ENCODE measurements at places on chromosomes 1 and 21. TPM values are rescaled to one million over a fixed set of nuclear protein-coding genes. Genes with fewer than 3 reads are reported as not detected.

Gene SLC16A4
- 7.2 TPM for polyA plus RNA-seq

Gene ARHGEF16
- polyA plus RNA-seq: 6.9 TPM

Gene ZNF362
- 67.3 TPM for polyA plus RNA-seq

Gene S100B
- 3.8 TPM for polyA plus RNA-seq

Gene TMOD4
- polyA plus RNA-seq: 3.1 TPM

Gene LHX8
- not detected for polyA plus RNA-seq

DNA sequence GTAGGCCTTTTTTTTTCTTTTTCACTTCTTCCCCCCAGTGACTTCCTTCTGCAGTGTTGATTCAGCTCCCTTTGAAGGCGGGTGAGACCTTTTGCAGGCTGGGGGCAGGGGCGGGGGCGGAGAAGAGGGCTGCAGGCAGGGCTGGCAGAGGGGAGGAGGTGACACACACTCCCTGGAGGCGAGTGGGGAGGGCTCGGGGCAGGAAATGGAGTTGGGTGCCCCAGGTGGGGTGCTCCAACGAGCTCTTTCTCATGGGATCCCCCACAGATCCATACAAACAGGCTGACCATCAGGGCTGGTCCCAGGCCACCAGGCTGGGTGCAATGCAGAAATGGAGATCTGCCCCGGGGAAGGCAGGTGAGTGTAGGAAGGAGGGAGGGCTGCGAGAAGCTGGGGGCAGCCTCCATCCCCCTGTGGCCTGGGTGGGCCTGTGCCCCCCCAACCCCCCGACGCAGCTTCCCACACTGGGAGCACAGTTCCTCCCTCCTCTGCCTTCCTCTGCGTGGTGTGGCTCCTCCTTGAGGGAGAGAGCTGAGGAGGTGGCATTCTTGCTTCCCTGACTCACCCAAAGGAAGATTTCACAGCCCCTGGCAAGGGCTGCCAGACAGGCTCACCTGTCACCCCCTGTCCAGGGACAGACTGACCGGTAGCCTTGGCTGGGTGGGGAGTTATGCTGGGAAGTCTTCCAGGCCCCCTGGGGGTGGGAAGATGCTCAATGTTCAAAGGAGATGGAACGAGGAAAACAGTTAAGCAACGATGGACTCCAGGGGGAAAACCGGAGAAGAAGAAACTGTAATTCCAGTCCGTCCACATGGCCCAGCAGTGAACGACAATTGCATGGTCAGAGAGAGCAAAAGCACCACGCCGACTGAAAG lies 7.1 kb upstream of the ITGB2 start:
- DNase-seq: no peak

DNA sequence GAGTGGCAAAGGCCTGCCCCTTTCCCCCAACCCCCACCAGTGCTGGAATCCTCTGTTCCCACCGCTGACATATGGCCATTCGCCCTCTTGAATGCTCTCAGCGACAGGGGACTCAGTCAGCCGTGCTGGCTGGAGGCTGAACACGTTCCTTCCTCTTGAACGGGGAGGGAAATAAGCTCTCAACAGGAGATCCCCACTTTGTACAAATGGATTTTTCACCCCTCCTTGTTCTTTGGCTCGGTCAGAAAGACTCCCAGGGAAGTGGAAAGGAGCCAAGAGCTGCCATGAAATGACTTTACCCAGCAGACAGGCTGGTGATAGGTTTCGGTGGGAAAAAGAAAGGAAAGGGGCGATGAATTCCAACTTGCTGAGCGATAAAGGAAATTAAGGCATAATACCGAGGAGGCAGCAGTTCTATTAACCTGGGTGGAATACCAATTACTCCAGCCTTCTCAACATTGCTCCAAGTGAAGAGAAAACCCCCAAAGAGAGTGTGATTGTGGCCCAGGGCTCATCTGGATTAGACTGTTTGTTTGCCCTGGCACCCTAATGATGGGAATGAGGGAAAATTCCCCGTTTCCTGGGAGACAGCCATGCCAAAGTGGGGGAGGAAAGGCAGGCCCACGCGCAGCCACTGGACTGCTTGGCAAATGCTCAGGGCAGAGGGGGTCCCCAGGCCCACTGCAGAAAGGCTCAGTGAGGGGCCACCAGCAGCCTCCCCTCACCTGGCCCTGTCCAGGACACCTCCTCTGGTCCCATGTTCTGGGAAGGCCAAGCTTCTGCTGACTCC lies 23.9 kb downstream of the LRP8 start:
- no peak for DNase-seq

DNA sequence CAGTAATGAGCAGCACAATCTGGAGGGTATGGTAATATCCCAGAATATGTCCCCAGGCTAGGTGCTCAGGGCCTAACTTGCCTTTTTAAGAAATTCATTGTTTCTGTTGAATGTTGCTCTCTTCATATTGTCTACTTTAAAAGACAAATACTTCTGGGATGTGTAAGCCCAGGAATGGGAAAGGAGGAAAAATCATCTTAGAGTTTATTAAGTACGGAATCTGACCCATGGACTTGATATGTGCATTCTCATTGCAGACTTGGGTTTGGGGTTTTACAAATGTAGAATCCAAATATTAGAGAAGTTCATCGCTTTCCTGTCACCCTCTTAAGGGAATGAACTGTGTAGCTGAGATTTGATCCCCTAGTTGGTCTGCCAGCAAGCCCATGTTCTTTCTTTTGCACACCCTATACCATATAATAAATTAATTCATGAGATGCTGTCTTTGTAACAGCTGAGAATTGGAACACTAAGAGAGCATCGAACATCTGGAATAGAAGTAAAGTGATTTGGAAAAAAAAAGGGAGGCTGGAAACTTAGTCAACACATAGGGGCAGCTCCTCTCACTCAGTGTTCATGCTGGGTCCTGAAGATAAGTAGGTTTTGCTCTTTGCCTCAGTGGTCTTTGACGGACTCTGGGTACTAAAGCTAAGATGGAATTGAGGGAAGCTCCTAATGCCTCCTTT lies 235.8 kb upstream of the C1orf105 start:
- no peak for DNase-seq

GRCh38 chr1:211495584-211495983 lies 3.6 kb upstream of the RD3 start:
- no peak for DNase-seq

DNA sequence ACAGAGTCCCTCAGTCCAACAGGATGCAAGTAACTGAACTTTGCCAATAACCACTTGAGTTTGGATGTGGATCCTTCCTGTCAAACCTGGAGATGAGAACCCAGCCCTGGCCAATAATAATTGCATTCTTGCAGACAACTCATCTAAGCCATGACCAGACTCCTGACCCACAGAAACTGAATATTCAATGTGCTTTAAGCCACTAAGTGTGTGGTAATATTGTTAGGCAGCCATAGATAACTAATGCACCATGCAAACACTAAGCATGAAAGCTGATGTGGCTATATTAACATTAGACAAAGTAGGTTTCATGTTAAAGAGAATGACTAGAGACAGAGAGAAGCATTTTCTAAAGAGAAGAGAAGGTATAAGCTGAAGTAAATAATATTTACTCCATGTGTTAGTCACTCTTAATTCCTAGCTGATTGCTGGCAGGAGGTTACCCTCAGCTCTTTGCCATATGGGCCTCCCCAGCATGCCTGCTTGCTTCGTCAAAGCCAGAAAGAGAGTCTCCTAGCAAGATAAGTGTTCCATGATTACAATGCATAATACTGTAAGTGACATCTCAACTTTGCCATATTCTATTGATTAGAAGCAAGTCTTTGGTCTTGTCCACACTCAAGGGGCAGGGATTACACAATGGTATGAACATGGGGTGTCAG lies 276.4 kb upstream of the PLXNA2 start:
- no peak for DNase-seq

DNA sequence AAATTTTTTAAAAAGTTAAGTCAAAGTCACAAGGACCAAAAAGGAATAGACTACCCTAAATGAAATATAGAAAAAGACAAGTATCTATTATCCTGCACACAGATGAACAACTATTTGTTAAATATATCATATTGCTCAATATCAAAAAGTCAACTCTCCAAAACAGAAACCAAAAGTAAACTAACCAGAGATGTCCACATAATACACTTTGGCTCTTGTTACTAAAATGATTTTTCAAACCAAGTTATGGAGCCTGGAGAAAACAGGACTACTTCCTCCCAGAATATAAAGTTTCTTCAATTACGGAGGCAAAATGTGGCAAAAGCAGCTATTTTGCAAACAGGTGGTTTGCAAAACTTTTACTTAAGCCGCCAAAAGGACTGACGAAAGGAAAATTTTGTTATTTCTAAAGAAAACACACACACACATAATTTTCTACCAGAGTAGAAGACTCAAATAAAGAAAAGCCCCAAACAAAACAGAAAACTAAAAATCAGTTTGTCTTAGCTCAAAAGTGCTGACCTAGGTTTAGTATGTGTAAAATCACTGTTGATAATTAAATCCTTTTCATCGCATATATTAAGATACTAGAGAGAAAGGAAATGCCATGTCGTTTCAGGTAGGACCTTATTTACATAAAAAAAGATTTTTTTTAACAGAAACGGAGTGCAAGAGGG lies 1.1 kb downstream of the DPYD start:
- no peak for DNase-seq

- DNase-seq: peak; percentile 28
Observed at GRCh38 chr1:197441999-197442414, 174.0 kb downstream of the CRB1 start.

DNA sequence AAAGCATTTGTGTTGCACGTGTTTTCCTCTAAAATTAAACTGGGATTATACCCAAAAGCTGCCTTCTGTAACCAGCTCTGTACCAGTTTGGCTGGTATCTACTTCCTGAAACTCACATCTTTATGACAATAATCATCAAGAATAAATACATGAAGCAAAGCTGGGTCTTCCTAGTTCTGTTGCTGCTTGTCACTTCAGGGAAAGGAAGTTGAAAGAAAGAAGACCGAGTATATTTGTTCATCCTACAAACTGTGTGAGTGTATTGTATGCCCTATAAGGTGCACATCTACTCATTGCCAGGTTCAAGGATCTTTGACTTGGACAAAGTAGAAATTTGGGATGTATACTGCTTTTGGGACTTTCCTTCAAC lies 29.1 kb upstream of the IFNGR2 start:
- DNase-seq: no peak

DNA sequence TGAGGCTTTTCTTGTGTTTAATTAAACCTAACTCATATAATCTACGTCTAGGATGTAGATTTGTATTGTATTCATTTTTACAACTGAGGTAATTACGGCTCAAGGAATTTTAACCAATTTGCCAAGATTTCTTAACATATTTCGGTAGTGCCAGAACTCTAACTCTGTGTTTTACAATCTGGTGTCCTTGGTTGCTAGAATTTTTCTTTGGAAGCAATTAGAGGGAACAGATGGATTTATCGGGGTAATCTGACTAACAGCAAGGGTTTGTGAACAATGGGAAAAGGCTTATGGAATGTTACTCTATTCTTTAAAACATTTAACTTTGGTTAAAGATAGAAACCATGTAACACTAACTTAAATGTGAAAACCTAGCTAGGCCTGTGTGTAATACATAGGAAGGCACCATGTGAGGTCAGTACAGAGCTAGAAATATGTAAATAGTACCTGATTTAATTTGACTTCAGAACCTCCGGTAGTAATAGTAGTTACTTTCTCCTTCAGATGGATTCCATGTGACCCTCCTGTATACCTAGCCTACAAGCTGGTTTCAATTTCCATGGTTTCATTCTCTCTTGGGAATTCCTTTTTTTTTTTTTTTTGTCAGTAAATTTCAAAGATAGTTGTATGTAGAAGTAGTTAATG lies 1.2 kb downstream of the MTF2 start:
- DNase-seq: no peak

DNA sequence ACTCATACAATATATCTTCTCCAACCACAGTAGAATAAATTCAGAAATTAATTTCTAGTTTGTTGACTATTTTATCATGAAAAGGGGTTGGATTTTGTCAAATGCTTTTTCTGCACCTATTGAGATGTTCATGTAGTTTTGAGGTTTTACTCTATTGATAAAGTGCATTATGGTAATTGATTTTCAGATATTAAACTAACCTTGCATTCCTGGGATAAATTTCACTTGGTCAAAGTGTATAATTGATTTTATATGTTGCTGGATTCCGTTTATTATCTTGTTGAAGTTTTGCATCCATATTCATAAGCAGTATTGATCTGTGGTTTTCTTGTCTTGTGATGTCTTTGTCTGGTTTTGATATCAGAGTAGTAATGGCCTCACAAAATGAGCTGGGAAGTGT lies 34.4 kb upstream of the HYI start:
- no peak for DNase-seq

- DNase-seq: peak; percentile 17
Observed at GRCh38 chr1:182196897-182197870, 135.7 kb upstream of the ZNF648 start.

DNA sequence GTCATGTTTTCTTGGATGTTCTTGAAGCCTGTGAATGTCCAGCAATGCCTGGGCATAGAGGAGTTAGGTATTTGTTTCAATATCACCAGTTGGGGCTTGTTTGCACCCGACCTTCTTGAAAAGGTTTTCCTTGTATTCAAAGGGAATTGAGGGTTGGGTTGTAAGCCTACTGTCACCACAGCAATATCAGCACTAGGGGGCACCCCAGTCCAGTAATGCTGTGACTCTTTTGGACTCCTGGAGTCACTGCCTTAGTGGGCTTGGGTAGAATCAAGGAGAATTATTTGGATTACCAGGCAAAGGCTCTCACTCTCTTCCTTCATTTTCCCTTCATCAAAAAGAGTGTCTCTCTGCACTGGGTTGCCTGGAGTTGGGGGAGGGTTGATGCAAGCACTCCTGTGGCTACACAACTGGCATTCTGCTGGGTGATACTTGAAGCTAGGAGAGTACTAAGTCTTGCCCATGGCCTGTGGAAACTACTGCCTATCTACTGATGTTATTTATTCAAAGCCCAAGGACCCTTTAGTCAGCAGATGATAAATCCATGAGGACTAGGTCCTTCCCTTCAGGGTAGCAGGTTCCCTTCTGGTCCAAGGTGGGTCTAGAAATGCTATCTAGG lies 34.5 kb downstream of the OR10R2 start:
- DNase-seq: no peak

GRCh38 chr21:42648606-42649005 lies 4.8 kb upstream of the PDE9A start:
- DNase-seq: no peak

- no peak for DNase-seq
Observed at GRCh38 chr1:213883618-213884017, 104.2 kb upstream of the PROX1 start.

GRCh38 chr1:233064988-233065387 lies 114.6 kb downstream of the NTPCR start:
- DNase-seq: no peak

GRCh38 chr1:58854576-58854975 lies 70.7 kb upstream of the JUN start:
- no peak for DNase-seq

All from right lung (tissue), 10 donors.